Activated CD4-positive, CD25-positive, alpha-beta regulatory T cell treated with anti-CD3 and anti-CD28 coated beads, Interleukin-2, amount 50 U/mL, for 16 hours (primary cell): ENCODE measurements at places on chromosomes 4 and X.

DNA sequence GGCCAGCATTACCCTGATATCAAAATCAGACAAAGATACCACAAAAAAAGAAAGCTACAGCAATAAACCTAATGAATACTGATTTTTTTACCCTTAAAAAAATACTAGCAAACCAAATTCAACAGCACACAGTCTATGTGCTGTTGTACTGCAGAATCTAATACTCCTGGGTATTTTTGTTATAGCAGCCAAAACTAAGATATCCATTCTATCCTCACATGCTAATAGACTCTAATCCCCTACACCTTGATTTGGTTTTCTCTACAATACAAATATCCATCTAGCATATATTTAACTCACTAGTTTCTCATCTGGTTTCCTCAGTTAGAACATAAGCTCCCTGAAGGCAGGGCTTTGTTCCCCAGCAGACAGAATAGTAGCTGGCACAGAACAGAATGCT lies 12.4 kb downstream of the CLOCK start:
- no peak for DNase-seq

DNA sequence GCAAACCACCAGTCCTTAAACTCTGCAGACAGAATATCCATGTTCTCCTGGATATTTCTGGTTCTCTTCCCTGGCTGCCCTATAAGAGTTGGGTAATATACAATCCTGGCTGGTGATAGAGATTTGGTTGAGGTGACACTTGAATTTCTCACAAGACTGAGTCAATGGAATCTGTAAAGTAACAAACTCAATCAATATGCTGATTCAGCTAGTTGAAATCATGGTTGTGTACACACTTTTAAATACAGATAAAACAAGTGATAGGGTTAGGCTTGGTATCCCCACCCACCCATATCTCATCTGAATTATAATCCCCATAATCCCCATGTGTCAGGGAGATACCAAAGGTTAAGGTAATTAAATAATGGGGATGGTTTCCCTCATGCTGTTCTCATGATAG lies 349.2 kb upstream of the MAD2L1 start:
- DNase-seq = no peak

DNA sequence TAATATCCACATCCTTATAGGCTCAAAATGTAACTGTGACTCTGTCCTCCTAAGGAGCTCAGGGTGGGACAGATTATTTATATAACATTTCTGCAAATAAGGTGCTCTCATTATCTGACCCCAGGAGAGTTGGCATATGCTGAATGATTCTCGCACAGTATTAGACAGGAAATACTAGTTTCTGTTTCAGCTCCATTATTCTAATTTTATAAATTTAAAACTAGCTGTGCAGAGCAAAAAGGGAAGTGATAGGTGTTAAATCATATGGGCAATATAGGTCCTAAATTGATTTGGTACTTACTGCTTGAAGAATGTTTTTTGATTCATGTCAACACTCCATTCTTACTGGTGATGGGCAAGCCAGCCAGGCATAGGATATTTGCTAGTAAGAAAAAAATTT lies 141.5 kb downstream of the GLRA2 start:
- DNase-seq = no peak

GRCh38 chr4:11724731-11725130 lies 296.0 kb upstream of the HS3ST1 start:
- DNase-seq = no peak

DNA sequence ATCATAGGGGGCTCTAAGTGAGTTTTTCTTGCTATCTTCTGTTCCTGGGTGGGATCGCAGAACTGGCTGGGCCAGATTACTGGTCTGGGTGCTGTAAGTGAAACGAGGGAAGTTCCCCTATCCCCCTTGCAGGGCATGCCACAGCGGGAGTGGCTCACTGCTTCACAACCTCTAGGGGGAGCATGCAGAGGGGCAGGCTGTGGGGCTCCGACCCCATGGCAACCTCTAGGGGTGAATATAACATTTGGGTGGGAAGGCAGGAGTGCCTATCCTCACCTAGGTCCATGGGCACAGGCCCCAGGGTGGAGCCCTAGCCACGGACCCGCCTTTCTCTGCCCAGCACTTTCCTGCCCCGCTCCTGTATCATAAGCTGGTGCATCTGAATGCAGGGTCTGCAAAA lies 1.7 kb upstream of the RRAGB start:
- DNase-seq = no peak

- DNase-seq = no peak
Observed at GRCh38 chr4:31058656-31059055, 338.5 kb downstream of the PCDH7 start.

DNA sequence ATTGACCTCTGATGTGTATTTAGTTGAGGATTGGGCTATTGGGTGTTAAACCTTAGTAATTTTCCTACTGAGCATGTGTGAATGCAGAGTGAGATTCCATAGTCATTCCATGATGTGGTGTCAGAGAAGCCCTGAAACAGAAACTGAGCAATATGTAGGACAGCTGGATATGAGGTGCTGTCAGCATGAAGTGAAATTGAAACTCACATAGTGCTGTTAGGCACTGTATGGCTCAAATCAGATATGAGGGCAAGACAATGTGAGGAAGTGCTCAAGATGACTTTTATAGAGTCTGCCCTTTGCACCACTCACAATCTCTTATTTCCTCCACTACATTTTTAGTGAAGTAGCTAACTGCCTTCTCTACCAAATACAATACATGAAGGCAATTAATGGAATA lies 188.3 kb downstream of the SH3BGRL start:
- DNase-seq = no peak

GRCh38 chr4:168604496-168605373 lies 107.9 kb downstream of the PALLD start:
- DNase-seq = no peak

GRCh38 chr4:30802622-30803323 lies 82.6 kb downstream of the PCDH7 start:
- DNase-seq = no peak

- no peak for DNase-seq
Observed at GRCh38 chrX:46257451-46257879, 287.8 kb downstream of the ZNF674 start.

DNA sequence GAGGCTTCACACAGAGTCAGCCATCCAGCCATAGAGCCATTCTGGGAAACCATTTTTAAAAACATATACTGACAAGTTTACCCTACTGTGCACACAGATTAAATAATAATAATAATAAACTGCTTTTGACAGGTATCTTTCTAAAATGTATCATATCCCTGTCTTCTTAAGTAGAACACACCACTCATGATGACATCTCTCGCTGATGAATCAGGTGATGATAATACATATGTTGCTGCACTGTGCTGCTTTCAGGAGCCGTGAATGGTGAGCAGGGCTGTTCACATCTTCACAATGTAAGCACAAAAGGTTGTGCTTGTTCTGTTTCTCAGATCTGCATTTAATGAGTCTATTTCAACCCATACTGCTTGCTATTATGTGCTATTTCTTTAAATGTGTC lies 3.5 kb downstream of the MTNR1A start:
- no peak for DNase-seq

DNA sequence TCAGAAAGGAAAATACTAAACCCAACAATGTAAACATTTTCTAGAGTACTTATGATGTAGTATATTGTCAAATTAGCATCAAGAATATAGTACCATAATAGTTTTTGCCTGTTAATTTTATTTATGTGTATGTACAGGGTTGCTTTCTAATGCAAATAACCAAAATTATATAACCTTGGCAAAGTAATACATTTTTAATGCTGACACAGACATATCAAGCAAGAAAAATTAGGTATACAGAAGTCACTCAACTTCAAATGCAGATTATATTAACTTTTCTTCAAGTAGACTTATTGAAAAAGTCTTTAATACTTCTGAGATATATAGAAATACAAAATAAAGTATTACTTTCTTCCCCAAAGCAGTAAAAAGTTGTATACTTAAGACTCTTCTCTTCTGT lies 44.3 kb downstream of the MAPK10 start:
- no peak for DNase-seq

- DNase-seq = no peak
Observed at GRCh38 chrX:47578692-47579091, 3.5 kb upstream of the TIMP1 start.

DNA sequence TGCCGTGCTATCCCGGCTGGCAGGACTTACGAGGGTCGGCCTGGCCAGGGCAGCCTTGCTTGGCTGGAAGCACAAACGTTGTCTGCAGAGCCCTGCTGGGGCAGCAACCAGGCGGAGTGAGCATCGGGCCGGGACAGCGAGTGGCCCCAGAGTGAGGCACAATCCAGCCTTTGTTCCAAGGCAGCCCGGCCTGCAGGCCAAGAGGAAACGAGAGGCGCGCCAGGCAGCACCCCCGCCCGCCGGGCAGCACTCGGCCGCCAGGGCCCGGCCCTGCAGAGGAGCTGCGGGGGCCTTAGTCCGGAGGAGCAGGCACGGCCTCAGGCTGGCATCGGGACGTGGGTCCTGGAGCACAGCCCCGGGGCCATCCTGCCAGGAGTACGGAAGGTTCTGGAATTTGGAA lies 24.1 kb downstream of the FGFRL1 start:
- DNase-seq = no peak

DNA sequence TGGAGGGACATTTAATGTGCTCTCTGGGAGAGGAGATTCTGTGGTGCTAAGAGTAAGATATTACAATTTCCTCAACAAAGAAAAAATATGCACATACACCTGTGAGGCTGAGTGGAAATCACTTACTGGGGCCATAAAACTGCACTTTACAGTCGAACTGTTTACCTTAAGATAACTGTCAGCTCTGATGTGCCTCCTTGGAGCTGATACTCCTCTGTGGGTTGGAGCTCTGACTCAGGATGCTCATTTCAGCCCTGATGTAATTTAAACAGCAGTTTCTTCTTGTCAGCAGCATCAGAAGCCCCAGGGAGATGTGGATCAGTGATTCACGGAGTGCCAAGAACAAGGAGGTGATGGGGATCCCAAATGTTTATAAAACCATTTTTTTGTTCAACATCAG lies 241.9 kb upstream of the SFRP2 start:
- no peak for DNase-seq

- no peak for DNase-seq
Observed at GRCh38 chr4:94284889-94285288, 57.7 kb downstream of the HPGDS start.

DNA sequence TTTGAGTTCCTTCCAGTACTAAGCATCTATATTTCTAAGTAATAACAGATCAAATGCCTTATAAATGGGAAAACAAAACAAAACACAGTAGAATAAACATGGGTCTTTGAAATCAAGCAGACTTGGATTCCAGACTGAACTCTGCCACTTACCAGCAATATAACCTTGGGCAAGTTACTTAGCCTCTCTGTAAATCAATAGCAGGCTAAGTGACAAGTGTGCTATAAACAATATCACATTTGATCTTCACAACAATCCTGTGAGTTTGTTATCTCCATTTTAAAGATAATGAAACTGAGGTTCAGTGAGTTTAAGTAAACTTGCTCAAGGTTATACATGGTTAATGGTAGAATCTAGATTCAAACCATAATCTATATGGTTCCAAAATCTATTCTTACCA lies 165.8 kb downstream of the GPC3 start:
- no peak for DNase-seq

DNA sequence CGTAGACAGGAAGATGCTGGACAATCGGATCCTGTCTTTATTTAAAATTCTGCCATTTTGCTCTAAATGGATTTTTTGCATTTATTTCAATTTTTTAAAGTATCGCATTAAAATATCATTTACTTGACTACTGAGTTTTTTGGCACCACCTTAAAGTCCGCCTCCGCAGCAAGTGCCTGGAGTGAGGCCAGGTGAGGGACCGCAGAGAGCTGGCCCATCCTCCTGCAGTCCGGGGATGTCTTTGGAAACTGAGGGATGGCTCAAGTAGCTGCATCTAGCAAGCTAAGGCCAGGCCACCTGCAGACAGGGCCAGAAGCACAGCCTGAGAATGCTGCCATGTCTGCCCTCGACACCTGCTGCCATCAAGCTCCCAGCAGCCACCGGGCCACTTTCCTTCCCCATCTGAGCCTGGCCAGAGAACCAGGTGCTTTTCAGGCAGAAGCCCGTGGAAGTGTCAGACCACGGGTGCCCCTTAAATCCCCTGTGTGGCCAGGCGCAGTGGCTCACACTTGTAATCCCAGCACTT lies 69.6 kb downstream of the ABLIM2 start:
- no peak for DNase-seq

GRCh38 chr4:7499661-7500060 lies 64.9 kb upstream of the PSAPL1 start:
- no peak for DNase-seq

DNA sequence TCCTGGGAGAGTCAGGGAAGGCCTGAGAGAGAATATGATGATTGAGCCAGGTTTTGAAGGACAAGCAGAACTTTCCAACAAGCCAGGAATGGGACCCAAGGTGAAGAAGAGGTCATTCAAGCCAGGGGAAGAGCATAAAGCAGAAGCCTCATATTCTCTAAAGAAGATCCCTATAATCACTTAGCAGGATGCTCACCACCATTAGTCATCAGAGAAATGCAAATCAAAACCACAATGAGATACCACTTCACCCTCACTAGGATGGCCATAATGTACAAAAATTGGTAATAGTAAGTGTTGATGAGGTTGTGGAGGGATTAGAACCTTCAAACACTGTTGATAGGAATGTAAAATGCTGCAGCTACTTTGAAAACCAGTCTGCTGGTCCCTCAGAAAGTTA lies 20.5 kb upstream of the SUPT20HL1 start:
- DNase-seq = no peak

DNA sequence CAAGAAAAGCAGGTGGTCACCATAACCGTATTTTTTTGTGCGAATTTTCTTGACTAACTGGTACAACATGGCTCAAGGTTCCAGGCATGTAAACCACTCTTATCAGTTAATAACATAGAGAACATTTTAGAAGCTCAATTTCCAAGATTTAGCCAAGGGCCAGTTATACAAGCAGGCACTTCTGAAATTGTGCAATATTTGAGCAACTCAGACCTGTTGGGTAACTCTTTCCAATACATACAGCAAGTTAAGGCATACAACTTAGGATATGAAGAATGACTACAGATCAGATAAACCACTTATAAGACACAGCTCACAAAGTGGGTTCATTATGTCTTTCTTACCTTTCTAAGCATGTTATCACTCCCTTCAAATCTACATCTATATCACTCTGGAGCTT lies 43.9 kb downstream of the ZNF280C start:
- DNase-seq = no peak

- DNase-seq = no peak
Observed at GRCh38 chrX:11119313-11119943, 8.3 kb downstream of the HCCS start.

DNA sequence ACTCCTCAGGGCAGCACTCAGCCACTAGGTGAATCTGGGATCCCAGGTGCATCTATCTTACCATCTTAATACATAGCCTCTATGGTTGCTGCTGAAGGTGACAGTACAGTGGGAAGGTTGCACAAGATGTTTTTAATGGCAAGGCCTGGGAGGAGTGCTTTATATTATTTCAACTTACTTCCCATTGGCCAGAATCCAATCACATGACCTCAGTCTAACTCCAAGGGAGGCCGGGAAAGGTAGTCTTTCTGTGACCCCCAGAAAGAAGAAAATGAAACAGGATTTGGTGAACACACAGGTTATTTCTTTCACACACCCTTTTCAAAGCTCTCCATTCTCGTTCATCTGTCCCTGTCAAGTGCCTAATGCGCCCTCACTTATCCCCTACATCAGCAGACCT lies 189.1 kb upstream of the ATP6AP2 start:
- DNase-seq = no peak
